Mesendoderm (in vitro differentiated cells): ENCODE measurements at places on chromosomes 11 and 22.

DNA sequence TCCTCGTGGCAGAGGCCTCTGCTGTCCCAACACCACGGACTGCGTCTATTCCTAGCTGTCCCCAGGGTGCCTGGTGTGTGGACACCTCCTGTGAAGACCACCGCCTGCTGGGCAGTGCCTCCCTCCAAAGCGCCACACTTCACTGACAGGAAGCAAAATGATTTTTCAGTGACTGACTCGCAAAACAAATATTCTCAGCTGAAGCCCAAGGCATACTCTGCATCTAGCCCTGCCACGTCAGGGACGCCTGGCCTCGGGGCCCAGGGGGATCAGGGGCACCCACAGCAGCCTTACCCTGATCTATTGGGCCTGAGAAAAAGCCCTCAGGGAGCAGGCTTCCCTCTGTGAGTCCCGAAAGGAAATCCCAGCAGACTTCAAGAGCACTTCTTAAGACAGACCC, 2.2 kb downstream of the BRD1 start:
- DNase-seq: no peak

- no peak for DNase-seq
These were observed 3.4 kb downstream of the WEE1 start for GRCh38 chr11:9576701-9577381.

DNA sequence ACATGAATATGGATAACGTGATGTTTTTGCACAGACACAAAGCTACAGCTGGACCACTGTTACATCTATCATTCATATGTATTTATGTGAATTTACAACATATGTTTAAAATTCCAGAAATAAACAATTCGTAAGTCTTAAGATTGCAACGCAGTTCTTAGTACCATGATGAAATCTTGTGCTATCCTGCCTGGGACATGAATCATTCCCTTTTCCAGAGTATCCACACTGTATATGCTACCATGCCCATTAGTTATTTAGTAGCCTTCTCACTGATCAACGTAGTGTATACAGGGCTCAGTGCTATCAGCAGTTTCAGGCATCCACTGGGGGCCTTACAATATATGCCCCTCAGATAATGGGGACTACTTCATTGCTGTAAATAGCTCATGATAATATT, 4.3 kb downstream of the ATL3 start:
- DNase-seq: no peak

- no peak for DNase-seq
These were observed 16.6 kb downstream of the GDPD5 start for GRCh38 chr11:75509020-75509720.

DNA sequence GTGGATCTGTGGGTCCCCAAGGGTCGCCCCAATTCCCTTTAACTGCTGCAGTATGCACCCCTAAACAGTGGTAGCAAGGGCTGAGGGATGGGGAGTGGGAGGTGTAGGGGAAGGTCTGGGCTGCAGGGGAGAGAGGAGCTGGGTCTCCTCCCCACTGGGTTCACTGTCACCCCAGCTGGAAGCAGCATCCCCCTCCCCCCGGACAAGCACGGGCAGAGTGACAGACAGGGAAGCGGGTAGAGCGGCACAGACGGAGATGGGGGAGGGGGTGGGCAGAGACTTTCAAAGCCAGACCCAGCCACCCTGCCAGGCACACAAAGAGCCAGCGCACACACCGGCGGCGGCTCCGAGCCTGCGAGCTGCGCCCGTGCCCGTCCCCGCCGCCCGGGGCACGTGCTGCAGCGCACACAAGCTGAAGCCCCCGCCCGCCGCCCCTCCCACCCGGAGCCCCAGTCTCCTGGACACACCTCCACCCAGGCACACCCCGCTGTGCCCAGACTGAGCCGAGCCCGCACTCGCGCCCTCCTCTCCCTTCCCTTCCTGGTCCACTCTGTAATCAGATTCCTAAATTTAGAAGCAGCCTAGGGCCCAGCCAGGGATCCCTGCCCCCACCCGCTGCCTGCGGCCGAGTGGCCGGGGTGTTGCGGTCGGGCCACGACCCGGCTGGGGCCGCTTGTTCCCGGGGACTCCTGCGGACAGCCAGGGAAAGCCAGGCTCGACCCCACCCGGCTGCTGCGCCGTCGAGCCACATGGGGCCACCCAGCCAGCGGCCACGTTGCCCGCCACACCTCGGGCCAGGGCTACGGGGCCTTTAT, 935 bp upstream of the RCOR2 start:
- DNase-seq: peak; percentile 97

DNA sequence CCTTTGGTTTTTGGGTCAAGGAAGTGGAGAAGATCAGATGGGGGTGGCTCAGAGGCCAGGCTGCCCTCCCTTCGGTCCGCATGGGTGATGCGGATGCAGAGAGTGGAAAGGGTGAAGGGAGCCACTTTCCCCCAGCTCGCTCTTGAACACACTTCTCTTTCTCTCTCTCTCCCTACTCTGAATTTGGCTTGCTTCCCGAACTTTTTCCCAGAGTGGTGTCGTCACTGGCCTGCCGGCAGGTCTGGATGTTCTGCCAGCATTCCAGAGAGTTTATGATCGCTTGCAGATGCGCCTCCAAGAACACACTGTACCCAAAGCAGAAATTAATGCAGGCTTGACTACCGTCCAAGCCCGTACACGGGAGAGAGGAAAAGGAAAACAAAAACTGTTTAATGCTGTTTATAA, 103.2 kb downstream of the ZBTB16 start:
- no peak for DNase-seq

GRCh38 chr22:49767355-49768062, 60.2 kb downstream of the BRD1 start:
- peak; percentile 81 for DNase-seq

DNA sequence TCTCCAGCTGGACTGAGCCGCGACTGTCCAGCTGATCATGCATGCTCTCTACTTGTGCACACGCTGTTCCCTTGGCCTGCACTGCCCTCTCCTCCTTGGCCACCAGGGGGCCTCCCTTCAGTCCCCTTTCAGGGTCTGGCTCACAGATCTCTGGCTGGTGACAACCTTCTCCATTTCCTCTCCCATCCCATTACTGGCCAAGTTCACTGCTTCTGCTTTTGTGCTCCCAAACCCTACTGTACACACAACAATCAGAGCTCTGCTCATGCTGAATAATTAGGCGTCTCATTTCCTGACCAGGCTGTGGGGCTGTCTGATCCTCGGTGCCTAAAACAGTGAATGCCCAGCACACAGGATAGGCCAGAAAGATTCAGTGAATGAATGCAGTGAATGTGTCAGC, 224.0 kb upstream of the NARS2 start:
- peak; percentile 79 for DNase-seq

- no peak for DNase-seq
These were observed 4.7 kb upstream of the CRKL start for GRCh38 chr22:20912494-20912893.

DNA sequence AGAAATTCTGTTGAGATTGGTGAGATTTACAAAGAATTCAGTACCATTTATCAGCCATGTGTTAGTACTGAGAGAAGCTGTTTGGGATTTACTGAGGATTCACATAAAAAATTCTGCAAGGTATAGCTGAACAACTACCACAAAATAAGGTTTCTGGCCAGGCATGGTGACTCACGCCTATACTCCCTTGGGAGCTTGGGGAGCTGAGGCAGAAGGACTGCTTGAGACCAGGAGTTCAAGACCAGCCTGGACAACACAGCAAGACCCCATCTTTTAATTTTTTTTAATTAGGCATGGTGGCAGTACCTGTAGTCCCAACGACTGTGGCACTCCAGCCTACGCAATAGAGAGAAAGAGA, 86.7 kb downstream of the SIK3 start:
- DNase-seq: no peak

GRCh38 chr11:124583781-124584180, 14.0 kb downstream of the OR8A1 start:
- DNase-seq: no peak
